Prostate gland (tissue), 2 donors: ENCODE measurements at places on chromosomes 16 and 17. TPM values are rescaled to one million over a fixed set of nuclear protein-coding genes. Genes with fewer than 3 reads are reported as not detected.

GRCh38 chr16:3643095-3643730 is 11.3 kb upstream of the DNASE1 start:
- no peaks in the 10 kb centered on the region for H3K27me3 ChIP-seq
- H3K27ac ChIP-seq = peak overlapping the region; percentile 80
- H3K36me3 ChIP-seq = no peaks in the 10 kb centered on the region
- DNase-seq = no peak
- H3K4me1 ChIP-seq = peaks cover 27% of the 10 kb centered on the region

- H3K27ac ChIP-seq = no peak overlapping the region
- no peaks in the 10 kb centered on the region for H3K36me3 ChIP-seq
- H3K4me3 ChIP-seq = no peak overlapping the region
- no peaks in the 10 kb centered on the region for H3K27me3 ChIP-seq
- H3K4me1 ChIP-seq = peaks cover 7% of the 10 kb centered on the region
- no peak for DNase-seq
Observed at GRCh38 chr16:24993722-24994686, 21.2 kb downstream of the ARHGAP17 start.

DNA sequence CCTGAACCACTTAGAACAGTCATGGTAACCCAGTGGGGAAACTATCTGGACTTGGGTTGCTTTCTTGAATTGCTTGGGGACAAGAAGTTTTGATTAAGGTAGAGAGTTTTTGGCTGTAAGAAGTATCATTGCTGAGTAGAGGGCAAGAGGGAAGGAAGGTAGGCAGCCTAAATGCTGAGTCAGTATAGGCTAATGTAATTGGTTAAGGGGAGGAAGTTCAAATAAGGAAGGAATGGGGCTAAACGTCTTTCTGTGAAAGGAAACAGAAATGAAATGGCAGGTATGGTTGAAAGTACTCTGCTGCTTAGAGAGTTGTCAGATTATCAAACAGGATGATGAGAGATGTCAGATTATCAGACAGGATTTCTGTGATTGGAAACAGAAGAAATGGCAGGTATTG is 20.3 kb downstream of the KPNB1 start:
- H3K4me3 ChIP-seq = no peak overlapping the region
- no peaks in the 10 kb centered on the region for H3K27me3 ChIP-seq
- H3K36me3 ChIP-seq = peaks cover 11% of the 10 kb centered on the region

DNA sequence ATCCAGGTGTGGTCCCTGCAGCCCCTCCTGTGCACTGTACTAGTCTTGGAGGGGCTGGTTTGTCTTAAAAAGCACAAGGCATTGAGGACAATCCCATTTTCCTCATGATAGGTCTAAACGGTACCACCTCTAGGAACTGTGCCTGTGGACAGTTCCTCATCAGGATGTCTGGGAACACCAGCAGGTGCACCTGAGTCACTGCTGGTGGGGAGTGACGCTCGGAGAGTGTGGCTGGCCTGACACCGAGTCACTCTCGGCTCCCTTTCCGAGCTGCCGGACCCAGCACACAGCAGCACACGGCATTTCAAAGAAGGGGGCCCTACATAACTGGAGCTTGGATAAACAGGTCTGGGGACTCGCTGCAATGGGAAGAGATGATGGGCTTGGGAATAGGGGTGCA is 25.6 kb downstream of the LRRC75A start:
- peaks cover 3% of the 10 kb centered on the region for H3K4me1 ChIP-seq
- H3K36me3 ChIP-seq = no peaks in the 10 kb centered on the region
- DNase-seq = no peak
- no peaks in the 10 kb centered on the region for H3K27me3 ChIP-seq

DNA sequence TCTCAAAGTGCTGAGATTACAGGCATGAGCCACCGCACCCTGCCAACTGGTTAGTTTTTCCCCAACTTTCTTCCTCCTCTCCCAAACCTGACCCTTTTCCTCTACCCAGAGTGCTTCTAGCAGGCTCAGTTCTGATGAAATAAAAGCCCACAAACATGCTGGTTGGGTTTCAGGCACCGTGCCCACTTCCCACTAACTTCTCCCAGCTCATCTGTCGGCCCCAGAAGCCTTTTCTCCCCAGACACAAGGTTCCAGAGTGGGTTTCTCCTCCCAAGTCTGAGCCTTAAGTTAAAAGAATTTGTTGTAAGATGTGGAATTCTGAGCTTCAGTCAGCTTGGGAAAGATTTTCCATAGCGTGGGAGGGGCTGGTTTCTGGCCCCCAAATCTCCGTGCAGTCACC is 11.5 kb upstream of the SCN4A start:
- H3K4me3 ChIP-seq = no peak overlapping the region
- no peaks in the 10 kb centered on the region for H3K36me3 ChIP-seq
- H3K4me1 ChIP-seq = no peaks in the 10 kb centered on the region
- H3K27me3 ChIP-seq = no peaks in the 10 kb centered on the region
- no peak overlapping the region for H3K27ac ChIP-seq
- no peak for DNase-seq

DNA sequence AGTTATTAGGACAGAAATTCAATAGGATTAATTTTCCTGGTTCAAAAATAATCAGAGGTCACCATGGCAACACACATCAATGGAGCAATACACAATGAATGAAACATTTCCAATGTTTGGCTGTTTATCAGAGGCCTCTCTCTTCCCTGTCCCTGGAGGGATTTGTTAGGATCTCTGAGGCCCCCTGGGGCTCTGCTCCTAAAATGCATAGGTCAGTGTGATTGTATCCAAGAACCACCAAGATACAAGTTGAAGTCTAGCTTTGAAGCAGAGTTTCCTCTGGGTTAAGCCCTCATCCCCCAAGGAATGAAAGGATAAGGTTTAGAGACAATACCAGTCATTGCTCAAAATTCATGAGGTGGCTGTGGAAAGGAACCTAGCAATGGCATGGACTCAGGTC is 561.2 kb upstream of the C16orf82 start:
- no peak overlapping the region for H3K27ac ChIP-seq
- DNase-seq = no peak
- no peaks in the 10 kb centered on the region for H3K4me1 ChIP-seq

- H3K27ac ChIP-seq = no peak overlapping the region
- no peak for DNase-seq
- no peaks in the 10 kb centered on the region for H3K4me1 ChIP-seq
- H3K4me3 ChIP-seq = no peak overlapping the region
- H3K27me3 ChIP-seq = no peaks in the 10 kb centered on the region
Observed at GRCh38 chr16:56257666-56258342, 66.5 kb downstream of the GNAO1 start.

DNA sequence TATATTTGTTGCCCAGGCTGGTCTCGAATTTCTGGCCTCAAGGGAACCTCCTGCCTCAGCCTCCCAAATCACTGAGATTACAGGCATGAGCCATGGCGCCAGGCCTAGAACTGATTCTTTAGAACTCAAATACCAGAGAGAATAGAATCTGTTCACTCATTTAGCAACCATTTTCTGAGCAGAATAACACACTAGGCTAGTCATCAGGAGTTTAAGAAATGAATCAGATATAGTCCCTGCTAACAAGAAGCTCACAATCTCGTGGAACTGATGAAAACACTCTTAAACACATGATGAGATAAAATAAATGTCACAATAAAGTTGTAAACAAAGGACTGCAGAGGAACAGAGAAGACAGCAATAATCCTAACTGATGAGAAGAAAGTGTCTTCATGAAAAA is 55.8 kb upstream of the ADCY9 start:
- no peak for DNase-seq
- no peak overlapping the region for H3K4me3 ChIP-seq
- H3K27ac ChIP-seq = no peak overlapping the region
- H3K36me3 ChIP-seq = no peaks in the 10 kb centered on the region
- no peaks in the 10 kb centered on the region for H3K27me3 ChIP-seq

DNA sequence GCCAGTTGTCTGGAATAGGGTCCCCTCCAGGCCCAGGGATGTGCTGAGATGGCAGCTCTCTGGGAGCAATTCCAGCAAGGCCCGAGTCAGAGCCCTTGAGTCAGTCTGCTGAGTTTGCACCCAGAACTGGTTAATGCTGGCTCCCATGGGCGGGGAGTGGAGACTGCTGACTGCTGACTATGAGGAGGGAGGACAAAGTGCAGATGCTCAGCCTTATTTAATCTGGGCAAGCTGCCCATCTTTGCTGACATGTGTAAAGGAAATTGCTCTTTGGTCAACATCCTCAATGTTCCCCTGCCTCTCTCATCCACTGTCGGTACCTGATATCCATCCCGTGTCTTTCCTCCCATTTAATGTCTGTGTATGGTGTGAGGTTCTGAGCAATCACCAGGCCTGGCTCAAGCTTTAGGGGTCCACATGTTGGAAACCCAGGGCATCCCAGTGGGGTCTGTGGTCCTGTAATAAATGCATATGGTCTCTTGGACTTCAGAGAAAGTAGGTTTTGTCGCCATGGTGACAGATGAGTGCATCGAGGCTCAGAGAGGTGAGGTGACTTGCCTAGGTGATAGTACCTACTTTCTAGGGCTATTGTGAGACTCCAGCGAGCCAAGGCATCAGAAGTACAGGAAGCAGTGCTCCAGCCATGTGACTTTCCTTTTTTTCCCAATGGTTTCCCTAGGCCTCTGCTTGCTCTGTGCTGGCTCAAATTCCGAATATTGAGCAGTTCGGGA is 20.0 kb upstream of the RNF135 start:
- peak; percentile 26 for DNase-seq
- no peaks in the 10 kb centered on the region for H3K27me3 ChIP-seq
- H3K27ac ChIP-seq = no peak overlapping the region

DNA sequence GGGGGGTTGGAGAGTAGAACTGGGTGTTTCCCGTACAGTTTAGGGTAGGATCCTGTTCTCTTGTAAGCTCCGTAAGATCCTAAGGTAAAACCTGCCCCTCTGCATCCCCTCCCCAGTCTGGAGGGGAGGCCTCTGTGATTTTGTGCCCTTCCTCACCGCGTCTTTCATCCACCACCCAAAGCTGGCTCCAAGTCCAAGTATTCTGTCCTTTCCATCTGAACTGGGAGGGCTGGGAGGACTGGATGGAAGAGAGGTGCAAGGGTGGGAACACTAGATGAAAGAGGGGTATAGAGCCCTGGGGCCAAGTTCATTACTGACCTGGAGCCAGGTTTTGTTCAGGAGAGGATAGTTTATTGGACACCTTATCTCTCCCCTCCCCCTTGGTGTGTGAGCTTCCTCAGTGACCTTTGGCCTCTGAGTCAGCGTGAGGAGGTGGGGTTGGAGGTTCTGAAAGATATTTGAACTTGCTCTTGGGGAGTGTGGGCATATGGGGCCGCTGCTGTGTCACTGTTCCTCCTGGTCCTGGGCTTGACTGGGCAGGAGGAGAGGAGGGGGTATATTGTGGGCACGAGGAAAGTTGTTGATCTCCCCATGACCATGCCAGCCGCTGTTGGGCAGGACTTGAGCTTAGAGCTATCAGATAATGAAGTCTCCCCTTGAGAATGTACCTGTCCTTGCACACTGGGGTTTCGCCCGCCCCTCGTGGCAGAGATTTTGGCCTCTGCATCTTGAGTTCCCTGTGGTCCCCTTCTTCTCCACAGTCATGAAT is 1.6 kb downstream of the LASP1 start:
- H3K4me3 ChIP-seq = peak overlapping the region; percentile 93
- H3K36me3 ChIP-seq = no peaks in the 10 kb centered on the region
- DNase-seq = peak; percentile 21
- peaks cover 15% of the 10 kb centered on the region for H3K4me1 ChIP-seq
- peak overlapping the region; percentile 97 for H3K27ac ChIP-seq

CHCT1 gene
- total RNA-seq = not detected

CALB2 gene
- total RNA-seq = 2.4 TPM

PRR15L gene
- total RNA-seq = 59.7 TPM

TEKT5 gene
- 3.9 TPM for total RNA-seq

XYLT1 gene
- total RNA-seq = 19.3 TPM

CES1 gene
- total RNA-seq = 16.0 TPM

SPHK1 gene
- 34.1 TPM for total RNA-seq
